Urinary bladder (tissue), 4 donors: ENCODE measurements at places on chromosomes 1 and 21. TPM values are rescaled to one million over a fixed set of nuclear protein-coding genes. Genes with fewer than 3 reads are reported as not detected.

DNA sequence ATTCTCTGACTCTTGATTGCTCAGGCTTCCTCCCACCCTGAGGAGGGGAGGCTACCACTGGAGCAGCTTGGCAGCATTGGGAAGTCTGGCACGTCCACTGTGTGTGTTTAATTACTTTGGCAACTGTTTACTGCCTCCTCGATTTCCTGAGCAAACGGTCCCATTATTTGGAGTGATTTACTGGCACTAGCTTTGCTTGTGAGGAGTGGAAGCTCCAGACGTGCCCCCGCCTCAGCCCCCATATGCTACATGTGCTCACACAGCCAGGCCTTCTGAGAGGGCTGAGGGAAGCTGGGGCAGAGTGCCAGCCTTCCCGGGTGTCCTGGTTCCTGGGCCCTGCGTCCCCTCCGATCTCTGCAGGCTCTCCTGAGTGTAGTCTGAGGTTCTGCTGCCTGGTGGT is 306.2 kb downstream of the PTPRU start:
- DNase-seq = peak; percentile 8

Gene PKN2
- 113 TPM for total RNA-seq

DNA sequence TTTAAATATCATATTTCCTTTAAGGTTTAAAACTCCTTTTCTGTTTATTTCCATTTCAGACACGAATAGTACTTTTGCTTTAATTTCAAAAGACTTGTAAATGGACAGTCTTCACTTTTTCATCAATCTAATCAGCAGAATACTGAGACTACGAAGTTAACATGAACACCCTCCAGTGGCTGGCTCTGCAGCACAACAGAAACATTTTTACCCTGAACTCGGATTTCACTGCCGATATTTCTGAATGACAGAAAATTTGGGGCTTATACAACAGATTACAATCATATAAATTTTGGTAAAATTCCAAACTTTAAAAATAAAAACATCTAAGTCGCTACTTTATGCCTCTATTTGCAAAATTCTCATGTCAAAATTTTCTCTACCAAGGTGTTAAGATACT is 86.2 kb downstream of the AKT3 start:
- DNase-seq = no peak

Gene RYR2
- total RNA-seq = 16.8 TPM

DNA sequence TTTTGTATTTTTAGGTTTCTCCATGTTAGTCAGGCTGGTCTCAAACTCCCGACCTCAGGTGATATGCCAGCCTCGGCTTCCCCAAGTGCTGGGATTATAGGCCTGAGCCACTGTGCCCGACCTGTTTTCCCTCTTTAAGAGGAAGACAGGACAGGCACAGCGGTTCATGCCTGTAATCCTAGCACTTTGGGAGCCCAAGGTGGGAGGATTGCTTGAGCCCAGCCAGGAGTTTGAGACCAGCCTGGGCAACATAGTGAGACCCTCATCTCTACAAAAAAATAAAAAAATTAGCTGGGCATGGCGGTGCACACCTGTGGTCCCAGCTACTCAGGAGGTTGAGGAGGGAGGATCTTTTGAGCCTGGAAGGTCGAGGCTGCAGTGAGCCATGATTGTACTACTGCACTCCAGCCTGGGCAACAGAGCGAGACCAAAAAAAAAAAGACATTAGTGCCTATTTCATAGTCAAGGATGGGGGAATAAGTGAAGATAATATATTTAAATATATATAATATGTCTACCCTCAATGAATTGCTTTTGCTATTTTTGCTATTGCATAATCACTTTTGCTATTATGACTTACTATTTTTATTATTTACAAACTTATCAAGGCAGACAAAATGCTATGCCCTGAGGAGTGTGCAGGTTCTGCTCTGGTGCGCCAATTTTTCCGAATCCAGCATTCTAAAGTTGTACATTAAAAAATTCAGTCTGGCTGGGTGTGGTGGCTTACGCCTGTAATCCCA is 17.7 kb downstream of the MARCKSL1 start:
- no peak for DNase-seq

DNA sequence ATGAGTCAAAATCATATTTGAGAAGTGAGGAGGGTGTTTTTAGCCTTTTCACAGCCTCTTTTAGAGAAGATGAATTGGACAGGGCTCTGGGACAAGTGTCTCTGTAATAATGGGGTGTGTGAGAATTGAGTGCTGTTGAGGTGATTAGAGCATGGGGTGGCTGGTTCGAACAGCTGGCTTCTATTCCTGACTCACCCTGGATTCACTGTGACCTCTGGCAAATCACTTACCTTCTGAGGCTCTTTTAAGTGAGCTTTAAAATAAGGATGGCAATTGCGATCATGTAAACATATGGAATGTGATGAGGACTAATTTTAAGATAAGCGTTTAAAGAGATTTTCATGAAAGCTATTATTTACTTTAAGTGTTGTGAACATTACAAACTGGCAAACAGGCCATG is 243.4 kb downstream of the ADGRL2 start:
- DNase-seq = no peak

- DNase-seq = no peak
Observed at GRCh38 chr21:35737899-35738346, 322.4 kb downstream of the SETD4 start.

- DNase-seq = no peak
Observed at GRCh38 chr1:9833632-9834031, 9.9 kb upstream of the CLSTN1 start.
